Globus pallidus (tissue), 1 donor: ENCODE measurements at places on chromosomes 4 and X.

DNA sequence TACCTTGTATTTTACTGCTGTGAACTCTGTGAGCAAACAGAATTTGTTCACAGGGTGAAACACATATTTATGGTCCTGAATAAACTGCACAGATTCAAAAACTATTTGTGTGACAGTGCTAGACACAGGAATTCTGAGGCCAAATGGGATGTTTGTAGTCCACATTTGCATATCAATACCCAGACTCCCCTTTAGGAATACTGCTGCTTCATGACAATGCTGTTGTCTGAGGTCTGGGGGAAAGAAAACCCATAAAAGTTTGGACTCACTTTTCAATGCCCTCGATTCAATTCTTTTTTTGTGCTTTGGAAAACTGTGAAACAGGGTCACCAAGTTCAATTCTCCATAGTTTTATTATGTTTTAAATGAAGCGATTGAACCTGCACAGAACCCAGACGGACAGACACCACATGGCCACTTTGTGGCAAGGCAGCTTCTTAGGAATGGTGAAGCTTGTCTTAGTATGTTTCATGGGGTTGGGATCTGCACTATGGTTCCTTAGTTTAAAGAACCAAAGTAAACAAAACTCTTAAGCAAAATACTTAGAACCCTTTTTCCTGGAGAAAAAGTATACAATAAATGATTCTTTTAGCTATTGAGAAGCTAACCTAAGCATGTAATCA is 92.3 kb upstream of the MAD2L1 start:
- DNase-seq, result no peak

GRCh38 chr4:189504220-189504619 is 436.5 kb upstream of the FRG1 start:
- DNase-seq, result no peak

GRCh38 chr4:140091305-140091704 is 62.7 kb downstream of the MAML3 start:
- no peak for DNase-seq

- DNase-seq, result no peak
Measured at GRCh38 chrX:37425370-37425769, 76.2 kb downstream of the PRRG1 start.

- DNase-seq, result no peak
Measured at GRCh38 chrX:105700331-105700730, 122.0 kb upstream of the NRK start.

DNA sequence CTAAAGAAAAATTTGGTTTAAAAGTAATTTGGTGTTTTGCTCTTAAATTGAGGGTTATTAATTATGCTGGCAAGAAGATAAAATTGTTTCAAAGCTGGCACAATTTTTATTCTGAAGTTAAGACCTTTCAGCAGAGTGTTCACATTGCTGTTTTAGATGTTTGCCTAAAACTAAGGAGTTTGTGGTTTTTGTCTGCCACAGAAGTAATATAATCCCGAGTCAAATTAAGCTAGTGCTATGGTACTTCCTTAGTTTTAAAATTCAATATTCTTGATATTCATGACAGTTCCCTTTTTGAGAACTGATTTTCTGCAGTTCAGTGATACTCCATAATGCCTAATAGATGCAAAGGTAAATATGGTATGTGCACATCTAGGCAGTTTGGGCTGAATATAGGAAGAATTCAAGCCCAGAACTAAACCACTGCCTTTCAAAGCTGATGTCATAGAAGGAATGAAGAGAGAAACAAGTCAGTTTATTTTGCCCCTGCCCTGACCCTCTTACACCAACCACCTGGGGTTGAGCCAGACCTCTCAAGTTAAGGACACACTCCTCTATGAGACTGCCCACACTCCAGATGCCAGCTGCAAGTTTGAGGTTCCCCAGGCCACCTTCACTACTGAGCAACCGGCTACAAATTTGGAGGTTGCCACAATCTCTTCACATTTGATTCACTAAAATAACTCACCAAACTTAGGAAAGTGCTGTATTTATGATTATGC is 32.1 kb upstream of the VEGFC start:
- no peak for DNase-seq

DNA sequence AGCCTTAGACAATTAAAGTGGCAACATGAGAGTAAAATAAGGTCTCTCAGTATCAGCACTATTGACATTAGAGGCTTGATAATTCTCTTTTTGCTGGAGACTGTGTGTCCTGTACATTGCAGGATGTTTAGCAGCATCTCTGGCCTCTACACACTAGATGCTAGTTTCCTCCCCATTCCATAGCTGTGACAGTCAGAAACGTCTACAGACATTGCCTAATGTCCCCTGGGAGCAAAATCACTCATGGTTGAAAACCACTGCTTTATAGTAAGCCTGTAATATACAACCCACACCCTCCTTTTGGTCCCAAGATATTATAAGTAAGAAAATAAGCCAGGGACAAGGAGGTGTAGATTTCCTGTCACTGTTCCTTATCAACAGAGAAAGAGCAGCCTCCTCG is 166.0 kb downstream of the FRMPD4 start:
- DNase-seq, result no peak

GRCh38 chr4:78949735-78950134 is 10.5 kb upstream of the PAQR3 start:
- no peak for DNase-seq

- DNase-seq, result no peak
Measured at GRCh38 chr4:2470791-2471190, 1.9 kb downstream of the RNF4 start.
